ENCODE measurements at places on chromosomes 11 and 22.

GRCh38 chr11:124935548-124936514 is at the start of gene HEPACAM:
HEPACAM (minus strand) TSS chr11:124936047; CDS start chr11:124936006, 41 bp downstream.
- DNase-seq: no peak

DNA sequence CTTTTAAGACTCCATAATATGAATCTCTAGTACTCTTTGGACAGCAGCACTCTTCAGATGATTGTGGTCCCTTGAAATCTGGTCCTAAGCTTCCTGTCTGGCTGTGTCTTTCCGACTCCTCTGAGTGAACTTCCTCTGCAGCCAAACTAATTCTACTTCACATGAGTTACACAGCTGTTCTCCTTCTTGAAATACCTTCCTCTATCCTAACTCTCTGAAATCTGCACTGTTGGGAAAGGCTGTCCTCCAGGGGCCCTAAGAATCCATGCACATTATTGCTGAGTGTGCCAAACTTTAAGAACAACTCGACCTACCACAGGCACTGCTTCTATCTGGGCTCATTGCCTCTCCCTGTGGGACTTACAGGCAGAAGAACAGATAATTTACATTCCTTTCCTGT is 217.3 kb upstream of the ARHGAP42 start:
- no peak for DNase-seq

DNA sequence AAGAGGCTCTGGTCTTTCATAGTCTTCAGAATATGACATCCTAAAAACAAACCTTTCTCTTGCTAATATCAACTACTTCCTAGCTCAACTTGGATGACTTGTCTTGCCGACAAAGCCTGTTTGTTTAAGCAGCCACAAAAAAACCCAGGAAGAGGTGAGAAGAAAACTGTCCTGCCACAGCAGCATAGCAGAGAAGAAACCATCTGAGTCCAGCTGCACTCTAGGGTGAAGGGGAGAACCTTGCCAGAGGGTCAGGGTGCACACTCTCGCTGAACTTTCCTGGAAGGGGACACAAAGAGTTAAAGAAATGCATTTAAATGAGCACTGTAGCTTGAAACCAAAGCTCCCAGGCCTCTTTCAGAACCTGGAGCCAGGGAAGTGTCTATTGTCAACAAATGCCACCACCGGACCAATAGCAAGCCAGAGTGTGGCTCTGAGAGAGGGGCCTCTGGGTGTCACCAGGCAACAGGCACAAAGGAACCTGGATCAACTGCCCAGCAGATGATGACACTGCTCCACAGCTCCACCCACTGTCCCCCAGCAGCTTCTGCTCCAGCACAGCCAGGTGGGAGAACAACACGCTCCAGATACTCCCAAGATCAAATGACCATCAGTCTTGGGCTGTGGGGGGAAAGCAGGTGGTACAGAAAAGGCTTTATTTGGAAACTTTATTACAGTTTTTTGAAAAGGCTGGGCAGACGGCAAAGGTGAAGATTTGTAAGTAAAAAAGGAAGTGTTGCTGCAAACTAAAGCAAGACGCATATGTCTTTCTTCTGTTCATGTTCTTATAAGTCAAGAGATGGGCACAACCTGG is 105.7 kb downstream of the RASSF10 start:
- no peak for DNase-seq

DNA sequence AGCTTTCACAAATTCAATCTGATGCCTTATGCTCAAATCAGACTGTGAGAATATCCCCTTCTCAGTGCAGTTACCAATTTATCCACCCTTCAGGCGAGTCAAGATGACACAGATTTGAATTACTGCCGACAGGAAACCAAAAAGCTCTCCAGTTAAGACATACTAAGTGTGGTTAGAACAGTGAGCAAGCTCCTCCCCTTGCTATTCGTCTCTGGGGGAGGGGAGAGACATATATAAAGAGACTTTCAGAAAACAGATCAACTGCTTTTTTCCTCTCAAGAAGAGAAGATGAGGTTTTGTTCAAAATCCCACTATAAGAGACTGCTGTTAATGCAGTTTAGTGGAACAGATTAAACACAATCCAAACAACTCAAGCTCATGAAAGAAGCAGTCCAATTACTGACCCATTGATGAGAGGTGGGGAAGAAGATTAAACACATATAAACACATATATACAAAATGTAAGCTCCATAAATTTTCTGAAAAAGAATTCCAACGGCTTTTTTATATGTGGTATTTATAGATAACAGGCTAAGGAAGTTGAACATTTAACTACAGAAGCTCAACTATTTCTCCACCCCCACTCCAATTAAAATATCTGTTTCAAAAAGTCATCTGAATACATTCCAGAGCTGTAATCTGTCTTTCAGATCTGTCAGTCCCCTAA is 102.7 kb downstream of the MRTFA start:
- no peak for DNase-seq

DNA sequence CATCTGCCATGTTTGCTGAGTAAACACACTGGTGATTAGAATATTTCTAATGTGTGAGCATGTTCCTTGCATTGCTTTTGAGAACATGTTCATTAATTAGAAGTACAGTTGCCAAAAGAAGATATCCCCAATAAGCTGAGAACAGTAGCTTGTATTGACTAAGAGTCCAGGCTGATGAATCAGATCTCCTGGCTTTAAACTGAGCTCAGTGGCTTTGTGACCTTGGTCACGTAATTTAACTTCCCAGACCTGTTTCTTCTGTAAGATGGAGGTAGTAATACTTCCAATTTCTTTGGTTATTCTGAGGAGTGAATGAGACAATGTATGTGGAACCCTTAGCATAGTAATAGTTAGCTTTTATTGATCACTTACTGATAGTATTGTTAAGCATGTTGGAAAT is 61.9 kb downstream of the CYB5R2 start:
- no peak for DNase-seq

GRCh38 chr22:40714499-40715337 is 35.4 kb downstream of the MCHR1 start:
- DNase-seq: no peak

DNA sequence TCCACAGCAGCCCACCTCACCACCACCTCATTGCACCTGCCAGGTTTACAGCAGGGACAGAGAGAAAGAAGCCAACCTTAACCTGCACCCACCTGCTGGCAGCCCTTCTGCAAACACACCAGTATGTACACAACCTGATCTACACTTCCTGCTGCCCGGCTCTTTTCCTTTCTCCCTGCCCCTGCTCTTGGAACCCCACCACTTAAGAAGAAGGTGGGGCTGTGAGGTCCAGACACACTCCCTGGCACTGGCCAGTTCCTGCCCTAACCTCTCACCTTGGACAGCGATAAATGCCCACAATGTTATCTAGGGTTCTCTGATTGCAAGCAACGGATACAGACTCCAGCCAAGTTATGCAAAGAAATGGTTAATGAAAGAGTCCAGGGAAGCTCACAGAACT is 10.8 kb upstream of the SLC35C1 start:
- no peak for DNase-seq

GRCh38 chr11:95306801-95307200 is 75.8 kb upstream of the SESN3 start:
- DNase-seq: no peak

GRCh38 chr11:2762031-2762380 is 62.2 kb upstream of the KCNQ1OT1 start:
- no peak for DNase-seq

DNA sequence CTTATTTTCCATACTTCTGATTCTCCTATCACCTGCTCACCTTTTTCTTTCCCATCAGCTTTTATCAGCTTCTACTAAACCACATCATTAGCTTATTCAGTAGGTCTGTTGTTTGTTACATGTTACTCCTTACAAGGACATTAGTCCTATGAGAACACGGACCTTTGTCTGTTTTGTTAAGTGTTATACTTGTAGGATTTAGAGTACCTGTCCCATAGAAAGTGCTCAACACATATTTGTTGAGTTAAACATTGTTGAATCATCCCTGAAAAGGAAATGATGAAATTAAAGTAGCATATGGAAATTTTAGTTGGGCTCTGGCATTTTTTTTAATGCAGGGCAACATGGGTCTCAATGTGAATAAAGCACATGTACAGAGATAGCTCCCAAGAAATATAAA is 222.1 kb upstream of the CARD18 start:
- DNase-seq: no peak

DNA sequence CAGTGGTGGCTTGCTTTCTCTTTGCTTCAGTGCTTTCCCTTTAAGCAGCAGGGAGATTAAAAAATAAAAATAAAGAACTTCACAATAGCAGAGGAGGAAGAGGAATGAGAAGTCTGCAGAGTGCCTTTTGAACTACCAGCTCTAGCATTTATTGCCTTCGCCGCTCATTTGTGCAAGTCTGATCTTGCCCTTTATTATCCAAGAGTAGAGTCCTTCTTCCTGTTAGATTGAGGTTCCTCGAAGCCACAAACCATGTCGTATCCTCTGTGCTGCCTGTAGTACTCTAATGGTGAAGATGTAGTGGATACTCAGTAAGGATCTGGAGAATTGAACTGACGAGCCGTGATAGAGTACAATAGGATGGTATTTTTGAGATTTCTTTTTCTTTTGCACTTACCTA is 101.2 kb upstream of the RAG2 start:
- DNase-seq: no peak

DNA sequence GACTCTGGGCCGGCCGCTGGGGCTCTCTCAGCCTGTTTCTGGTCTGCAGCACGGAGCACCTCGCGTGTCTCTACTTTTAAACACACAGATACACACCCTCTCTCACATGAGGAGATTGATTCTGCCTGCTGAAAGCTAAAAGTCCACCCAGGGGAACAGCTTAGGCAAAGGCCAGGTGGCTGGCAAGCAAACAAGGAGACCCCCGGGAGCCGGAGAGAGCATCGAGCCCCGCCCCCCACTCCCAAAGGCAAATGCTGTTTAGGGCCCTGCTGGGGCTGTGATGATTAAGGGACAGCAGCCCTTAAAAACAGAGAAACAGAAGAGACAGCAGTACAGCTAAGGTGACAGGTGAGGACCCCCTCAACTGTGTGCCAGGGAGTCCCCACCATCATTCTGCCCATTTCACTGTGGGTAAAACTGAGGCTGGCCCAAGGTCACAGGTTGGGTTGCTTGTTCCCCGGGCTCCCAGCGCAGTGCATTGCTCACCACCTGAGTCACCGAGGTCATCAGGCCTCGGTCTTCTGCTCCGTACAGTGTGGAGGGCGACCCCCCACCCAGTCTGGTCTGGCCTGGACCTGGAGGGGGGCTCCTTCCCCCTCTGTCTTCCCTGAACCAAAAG is 6.8 kb downstream of the CABP7 start:
- DNase-seq: no peak

DNA sequence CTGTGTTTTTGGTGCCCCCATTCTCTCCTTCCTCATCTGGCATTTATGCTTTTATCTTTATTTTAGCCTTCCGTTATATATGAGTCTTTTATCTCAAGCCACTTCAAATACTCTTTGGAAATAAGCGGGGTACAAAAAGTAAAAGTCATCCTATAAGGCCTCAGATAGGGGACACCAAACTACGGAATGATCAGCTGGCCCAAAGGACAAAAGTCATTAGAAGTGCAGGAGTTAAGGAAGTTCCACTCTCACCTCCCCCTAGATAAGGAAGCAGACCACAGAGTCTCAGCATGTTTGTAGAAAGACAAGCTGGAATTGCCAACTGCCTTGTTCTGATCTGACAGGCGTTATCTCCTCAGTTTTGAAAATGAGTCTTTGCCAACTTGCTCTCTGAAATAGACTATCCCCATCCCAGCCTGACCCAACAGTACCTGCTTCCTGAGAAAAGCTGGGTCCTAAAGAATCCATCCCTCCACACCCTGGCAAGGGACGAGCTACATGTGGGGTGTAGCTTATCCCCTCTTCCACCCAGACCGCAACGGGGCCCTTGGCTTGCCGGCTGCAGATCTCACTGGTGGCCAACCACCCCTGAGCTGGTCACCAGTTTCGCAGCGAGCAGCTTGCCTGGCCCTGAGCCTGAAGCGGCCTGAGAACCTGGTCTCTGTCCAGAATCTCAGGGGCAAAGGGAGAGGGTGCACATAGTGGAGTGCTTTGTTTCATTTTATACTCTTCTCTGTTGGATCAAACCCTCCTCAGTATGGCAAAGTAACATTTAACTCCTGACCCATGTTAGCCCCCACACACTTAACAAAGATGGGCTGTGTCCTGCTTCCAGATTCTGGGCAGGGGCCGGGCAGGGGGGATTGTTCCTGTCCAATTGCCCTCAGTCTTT is 13.8 kb downstream of the FADS2 start:
- no peak for DNase-seq

GRCh38 chr11:116312570-116313391 is 460.0 kb downstream of the BUD13 start:
- no peak for DNase-seq

DNA sequence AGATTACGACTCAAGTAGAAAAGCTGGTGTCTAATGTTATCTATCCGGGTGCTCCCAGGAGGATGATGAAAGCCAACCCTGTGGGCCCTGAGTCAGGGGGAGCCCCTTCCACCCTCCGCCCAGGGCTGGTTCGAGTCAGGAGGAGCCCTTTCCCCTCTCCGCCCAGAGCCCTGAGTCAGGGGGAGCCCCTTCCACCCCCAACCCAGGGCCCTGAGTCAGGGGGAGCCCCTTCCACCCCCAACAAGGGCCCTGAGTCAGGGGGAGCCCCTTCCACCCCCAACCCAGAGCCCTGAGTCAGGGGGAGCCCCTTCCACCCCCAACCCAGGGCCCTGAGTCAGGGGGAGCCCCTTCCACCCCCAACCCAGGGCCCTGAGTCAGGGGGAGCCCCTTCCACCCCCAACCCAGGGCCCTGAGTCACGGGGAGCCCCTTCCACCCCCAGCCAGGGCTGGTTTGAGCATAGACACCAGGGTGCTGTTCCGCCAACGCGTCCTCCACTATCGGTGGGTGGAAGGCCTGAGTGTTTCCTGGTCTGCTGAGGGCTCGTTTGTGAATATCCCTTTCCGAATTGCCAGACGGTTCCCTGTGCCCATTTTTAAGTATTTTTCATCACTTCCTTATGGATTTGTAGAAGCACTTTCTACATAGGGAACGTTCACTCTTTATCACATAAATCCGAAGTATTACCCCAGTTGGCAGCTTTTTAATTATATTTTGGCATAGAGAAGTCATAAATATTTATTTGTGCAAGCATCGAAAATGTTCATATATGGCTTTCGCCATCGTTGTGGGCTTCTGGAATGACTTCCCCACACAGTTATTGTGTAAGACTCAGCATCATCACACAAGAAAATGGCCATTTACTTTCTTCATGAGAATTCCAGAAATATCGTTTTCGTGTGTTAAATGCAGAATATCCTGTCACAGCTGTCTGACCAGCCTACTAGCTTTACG is 380.6 kb downstream of the BRD1 start:
- DNase-seq: no peak

GRCh38 chr11:2590965-2591754 is 108.6 kb downstream of the KCNQ1OT1 start:
- DNase-seq: no peak

DNA sequence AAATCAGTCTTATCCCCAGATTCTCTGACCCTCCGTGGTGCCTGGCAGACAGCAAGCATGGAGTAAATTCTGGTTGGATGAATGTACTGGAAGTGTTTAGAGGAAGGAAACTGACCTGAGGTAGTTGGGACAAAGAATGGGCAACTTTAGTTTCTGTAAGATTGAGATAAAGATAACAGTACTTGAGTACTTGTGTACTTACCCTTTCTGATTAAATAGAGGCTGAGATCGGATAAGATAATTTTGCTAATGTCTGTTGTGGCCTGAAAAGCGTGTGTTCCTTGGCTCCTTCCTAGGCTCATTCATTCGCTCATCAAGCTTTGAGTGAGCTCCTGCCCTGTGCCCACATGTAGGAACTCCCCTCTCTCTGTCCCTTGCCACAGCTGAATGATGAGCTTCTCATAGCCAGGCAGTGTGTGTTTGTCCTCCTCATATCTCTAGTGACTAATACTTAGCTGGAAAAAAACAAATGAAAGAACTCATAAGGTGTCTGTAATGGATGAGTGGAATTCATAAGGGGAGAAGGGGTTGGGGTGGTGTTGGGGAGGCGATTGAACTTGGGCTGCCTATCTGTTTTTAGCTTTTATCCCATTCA is 118.1 kb downstream of the DBX1 start:
- no peak for DNase-seq

- DNase-seq: no peak
These were observed 17.4 kb downstream of the FXYD6 start for GRCh38 chr11:117859061-117859460.

Data from activated naive CD4-positive, alpha-beta T cell (primary cell).